ENCODE measurements at places on chromosomes 11 and 22.

DNA sequence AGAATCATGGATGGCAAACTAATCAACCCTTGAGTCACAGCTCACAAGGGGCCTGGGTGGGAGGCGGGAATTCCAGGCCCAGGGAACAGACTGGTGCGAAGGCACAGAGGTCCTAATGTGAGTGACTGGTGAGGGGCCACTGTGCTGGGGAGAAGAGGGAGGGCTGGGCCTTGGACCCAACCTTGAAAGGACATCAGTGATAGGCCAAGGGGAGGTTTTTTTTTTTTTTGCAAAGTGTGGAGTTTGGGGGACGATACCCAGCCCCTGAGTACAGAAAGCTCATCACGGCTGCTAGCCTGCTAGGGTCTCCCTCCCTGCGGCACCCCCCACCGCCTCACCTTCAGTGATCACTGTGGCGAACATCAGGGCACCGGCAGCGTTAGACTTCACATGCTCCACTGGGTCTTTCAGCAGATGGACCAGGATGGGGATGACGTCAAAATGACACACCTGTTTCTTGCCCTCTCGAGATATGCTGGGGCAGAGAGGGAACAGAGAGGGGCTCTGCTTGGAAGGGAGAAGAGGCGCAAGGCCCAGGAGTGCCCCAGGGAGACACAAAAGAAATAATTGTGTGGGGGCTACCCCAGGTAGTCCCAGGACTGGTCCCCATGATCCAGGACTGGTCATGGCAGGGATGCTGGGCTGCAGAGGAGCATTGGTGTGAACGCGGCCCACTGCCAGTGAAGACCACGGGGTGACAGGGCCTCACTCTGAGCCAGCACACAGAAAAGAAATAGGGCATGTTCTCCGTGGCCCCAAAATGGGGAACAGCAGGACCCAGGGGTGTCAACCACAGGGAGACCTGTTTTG, 8.6 kb upstream of the GNAZ start:
- DNase-seq = no peak

GRCh38 chr11:8749202-8749601, 66.6 kb downstream of the RPL27A start:
- no peak for DNase-seq

- no peak for DNase-seq
Observed at GRCh38 chr22:47115921-47116320, 353.5 kb downstream of the TBC1D22A start.

GRCh38 chr22:20572132-20572802, 64.9 kb downstream of the MED15 start:
- DNase-seq = no peak

GRCh38 chr11:29634244-29634643, 382.6 kb downstream of the KCNA4 start:
- DNase-seq = no peak

DNA sequence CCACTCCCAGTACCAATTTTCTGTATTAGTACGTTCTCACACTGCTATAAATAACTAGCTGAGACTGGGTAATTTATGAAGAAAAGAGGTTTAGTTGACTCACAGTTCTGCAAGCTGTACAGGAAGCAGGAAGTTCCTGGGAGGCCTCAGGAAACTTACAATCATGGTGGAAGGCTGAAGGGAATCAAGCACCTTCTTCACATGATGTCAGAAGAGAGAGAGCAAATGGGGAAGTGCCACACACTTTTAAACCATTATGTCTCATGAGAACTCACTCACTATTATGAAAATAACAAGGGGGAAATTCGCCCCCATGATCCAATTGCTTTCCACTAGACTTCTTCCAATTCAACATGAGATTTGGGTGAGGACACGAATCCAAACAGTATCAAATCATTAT, 271.4 kb downstream of the ETS1 start:
- no peak for DNase-seq
